NCI-H2081 treated with DMSO at 0.1 percent for 48 hours (cell line): ENCODE measurements at places on chromosomes 3 and 15.

GRCh38 chr15:92724144-92724543 is 68.6 kb upstream of the FAM174B start:
- DNase-seq, result no peak

- no peak for DNase-seq
Observed at GRCh38 chr3:44874308-44874707, at the start of gene TGM4. Gene TGM4 (plus strand): TSS chr3:44874608. CDS start chr3:44874679, 71 bp downstream.

GRCh38 chr3:20905210-20905805 is 719.3 kb upstream of the SGO1 start:
- DNase-seq, result no peak

DNA sequence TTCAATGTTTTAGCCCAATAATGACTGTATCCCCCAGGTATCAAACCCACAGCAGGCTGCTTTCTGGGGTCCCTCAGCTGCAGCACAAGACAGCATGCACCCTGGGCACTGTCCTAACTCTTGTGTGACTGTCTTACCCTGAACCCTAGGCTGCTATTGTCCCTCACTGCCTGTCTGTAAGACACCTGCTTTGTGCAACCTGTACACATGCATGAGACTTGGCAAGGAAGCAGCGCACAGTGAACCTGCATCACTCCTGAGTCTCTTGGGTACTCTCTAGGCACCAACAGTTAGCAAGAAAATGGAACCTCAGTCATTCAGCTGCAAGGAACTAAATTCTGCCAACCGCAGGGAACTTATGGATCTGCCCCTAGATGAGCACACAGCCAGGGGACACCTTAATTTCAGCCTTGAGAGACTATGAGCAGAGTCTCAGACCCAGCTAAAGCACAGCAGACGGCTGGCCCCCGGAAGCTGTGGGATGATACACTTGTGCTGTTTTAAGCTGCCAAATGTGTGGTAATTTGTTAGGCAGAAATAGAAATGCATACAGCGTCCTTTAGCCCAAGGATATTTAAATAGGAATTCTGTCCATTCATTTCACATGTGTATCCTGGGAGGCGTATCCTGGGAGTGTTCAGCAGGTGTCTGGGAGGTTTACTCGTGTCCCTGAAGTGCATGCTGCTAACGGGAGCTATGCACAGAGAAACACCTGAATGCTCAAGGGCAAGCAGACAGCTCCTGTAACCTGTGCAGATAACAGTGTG is 223.8 kb downstream of the KLF13 start:
- DNase-seq, result no peak

- peak; percentile 88 for DNase-seq
Observed at GRCh38 chr3:139343895-139344856, at the start of gene MRPS22. Gene MRPS22 (plus strand): TSS chr3:139344020. CDS start chr3:139344027, 7 bp downstream.

DNA sequence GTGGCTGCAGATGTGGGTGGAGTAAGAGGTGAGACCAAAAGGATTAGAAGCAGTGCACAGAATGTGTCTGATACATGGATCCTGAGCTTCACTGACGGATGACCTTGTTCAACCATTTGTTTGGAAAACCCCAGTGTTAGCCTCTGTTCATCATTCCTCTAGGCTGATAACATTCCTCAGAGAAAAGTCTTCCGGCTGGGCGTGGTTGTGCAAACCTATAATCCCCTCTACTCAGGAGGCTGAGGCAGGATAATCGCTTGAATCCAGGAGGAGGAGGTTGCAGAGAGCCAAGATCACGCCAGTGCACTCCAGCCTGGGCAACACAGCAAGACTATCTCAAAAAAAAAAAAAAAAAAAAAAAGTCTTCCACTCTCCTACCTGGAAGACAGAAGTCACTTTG is 23.1 kb upstream of the CHD2 start:
- no peak for DNase-seq
